Skeletal muscle cell (primary cell): ENCODE measurements at places on chromosomes 11 and 22.

DNA sequence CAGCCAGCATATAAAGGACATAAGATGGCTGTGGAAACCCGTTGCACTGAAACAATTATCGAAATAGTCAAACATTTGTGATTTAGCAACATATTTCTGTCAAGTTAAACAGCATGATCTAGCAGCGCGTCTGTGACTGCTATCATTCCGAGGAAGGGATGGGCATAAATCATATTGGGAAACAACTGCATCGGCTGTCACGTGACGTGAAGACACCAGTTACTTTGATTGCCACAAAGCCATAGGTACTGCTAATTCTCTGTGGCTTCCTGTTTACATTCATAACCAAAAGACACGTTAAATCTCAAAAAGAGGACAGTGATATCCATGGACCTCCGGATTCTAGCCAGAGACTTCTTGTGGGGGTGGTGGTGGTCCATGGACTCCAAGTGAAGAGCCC, 87.8 kb downstream of the CACNA1I start:
- DNase-seq: no peak

GRCh38 chr11:12994476-12994875, 14.6 kb upstream of the RASSF10 start:
- DNase-seq: no peak

DNA sequence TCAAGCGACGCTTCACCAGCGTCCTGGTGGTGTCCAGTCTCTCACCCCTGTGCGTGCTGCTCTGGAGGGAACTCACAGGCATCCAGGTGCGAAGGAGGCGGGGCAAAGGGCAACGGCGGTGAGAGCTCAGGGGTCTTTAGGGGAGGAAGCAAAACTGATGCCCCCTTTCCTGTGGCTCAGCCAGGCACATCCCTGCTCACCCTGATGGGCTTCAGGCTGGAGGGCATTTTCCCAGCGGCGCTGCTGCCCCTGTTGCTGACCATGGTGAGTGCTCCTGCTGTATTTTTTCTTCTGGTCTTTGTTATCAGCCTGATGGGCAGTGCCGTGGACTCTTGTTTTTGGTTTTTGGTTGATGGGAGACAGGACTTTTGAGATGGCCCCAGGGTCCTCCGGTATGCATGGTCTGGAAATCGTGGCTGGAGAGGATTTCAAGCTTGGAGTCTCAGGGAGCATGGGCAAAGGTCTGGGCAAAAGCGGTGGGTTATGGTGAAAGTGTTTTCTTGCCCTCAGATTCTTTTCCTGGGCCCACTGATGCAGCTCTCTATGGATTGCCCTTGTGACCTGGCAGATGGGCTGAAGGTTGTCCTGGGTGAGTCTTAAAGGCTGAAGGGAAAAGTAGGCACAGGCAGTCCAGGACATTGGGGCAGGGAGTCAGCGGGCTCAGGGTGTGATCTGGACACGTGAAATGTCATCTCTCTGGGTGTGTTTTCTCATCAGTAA, 695 bp downstream of the RCE1 start:
- DNase-seq: no peak

DNA sequence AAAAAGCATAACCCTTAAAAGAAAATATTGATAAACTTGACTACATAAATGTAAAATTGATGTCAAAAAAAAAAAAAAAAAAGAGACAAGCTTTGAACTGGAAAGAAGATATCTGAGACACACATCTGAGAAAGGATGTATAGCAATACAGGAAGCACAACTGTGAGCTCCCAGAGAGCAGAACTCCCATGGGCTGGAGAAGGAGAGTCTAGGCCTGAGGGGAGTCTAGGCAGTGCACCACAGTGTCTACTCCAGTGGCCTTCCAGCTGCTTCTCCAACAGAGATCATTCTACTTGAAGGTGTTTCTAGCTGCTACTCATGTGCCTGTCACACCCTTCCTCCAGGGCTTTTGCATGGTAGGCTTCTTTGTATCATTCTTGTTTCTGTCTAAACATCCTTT, 54.2 kb upstream of the SYT9 start:
- no peak for DNase-seq

- DNase-seq: no peak
Observed at GRCh38 chr11:125381499-125382044, 114.5 kb downstream of the FEZ1 start.

DNA sequence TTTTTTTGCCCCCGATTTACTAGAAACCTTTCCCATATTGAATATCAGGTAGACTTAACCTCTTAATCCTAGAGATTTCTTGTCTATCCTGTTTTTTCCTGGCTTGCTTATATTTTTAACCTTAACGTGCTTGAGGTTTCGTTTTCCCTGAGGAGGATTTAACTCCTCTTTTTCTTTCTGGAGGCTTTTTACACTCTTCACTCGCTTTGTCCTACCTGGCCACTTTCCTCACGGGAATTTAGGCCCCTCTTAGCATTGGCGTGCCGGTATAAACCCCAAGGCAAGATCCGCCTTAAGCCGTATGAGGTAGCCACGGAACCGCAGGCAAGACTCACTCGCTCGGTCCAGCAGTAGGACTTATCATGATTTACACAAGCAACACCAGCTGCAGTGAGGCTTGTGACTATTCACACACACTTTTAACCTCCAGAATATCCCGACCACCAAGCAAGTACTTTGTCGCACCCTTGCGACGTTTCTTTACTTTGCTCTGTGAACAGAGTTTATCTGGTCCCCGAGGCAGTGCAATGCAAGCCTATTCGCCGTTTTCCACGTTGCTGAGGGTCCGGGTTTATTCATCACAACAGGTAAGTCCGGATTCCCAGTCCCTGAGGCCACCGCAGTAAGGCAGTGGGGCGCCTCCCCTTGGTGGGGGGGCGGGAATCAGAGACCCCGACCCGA, 20.6 kb upstream of the ALDH3B2 start:
- no peak for DNase-seq

- no peak for DNase-seq
Observed at GRCh38 chr11:117888139-117888566, 11.7 kb upstream of the FXYD6 start.

DNA sequence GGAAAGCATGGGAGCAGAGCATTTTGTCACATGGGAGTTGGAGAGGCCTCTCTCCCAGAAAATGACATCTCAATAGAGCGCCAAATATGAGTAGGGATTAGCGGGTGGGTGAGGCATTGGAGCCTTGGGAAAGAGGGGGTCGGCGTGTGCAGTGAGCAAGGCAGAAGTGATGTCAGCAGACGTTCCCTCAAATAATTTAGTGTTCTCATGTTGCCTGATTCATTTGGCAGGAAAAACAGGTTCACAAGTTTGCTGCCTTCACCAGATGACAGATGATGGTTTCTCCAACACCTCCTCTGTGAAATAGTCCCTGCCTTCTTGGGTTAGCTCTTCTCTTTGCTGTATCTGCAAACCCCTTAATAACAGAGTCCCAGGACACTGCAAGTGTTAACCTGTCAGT, 118.5 kb upstream of the ARHGAP20 start:
- DNase-seq: peak; percentile 27

DNA sequence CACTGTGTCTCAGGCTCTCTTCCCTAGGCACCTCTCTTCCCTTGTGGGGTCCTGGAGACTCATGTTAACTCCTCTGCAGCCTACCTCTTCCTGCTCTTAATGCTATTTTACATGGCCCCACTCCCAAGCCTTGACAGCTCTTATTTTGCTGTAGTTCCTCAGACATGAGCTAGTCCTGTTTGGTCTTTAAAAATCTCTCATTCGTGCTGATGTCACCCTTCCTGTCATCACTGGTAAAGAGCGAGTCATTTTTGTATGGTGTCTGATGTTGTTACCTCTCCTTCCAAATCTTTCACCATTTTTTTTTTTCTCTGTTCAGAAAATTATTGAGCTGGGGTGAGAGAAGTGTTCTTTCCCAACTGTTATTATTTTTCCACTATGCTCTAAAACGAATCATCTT, 84.8 kb upstream of the ZBED5 start:
- DNase-seq: no peak

- no peak for DNase-seq
Observed at GRCh38 chr11:116893437-116893836, 56.0 kb upstream of the APOA1 start.

- DNase-seq: no peak
Observed at GRCh38 chr11:112734207-112734606, 227.0 kb upstream of the NCAM1 start.

DNA sequence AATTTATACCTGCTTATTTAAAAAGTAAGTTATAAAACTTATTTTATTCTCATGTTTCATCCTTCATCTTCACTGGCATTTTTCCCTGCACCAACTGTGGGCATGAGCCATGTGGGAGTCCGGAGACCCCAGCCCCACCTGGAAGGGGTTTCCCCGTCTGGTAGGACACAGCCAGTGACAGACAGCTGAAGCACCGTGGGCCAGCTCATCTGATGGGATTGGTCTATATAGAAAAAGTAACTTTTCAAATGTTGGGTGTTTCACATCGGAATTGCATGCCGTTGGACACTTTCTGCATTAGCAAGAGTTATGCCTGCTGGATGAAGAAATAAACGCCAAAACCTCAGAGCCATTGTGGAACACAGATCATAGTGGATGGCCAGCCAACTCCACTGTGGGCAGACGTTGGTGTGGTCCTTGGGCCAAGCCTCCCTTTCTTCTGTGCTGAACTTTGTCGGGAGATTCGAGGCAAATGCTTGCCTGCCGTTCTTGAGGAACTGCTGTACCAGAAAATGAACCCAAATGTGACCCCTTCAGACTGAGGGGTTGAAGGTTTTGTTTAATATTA, 1329.3 kb downstream of the TBC1D22A start:
- no peak for DNase-seq

GRCh38 chr22:37734964-37735451, 38.2 kb downstream of the TRIOBP start:
- DNase-seq: no peak
